ENCODE measurements at places on chromosomes 16 and 17.

DNA sequence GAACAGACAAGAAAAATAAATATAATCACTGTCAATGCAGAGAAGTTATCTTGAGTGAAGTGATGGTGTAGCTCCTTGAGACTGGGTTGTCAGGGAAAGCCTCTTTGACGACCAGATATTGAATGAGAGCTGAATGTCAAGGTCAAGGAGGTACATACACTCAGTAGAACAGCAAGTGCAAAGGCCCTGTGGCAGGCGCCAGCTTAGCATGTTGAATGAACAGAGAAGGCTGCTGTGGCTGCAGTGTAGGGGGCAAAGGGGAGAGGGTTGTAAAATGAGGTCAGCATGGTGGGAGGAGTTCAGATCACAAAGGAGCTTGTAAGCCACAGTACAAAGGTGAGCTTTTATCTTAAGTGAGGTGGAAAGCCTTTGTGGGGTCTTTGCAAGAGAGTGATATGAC, 111.5 kb downstream of the ZFHX3 start:
- no peak for DNase-seq

DNA sequence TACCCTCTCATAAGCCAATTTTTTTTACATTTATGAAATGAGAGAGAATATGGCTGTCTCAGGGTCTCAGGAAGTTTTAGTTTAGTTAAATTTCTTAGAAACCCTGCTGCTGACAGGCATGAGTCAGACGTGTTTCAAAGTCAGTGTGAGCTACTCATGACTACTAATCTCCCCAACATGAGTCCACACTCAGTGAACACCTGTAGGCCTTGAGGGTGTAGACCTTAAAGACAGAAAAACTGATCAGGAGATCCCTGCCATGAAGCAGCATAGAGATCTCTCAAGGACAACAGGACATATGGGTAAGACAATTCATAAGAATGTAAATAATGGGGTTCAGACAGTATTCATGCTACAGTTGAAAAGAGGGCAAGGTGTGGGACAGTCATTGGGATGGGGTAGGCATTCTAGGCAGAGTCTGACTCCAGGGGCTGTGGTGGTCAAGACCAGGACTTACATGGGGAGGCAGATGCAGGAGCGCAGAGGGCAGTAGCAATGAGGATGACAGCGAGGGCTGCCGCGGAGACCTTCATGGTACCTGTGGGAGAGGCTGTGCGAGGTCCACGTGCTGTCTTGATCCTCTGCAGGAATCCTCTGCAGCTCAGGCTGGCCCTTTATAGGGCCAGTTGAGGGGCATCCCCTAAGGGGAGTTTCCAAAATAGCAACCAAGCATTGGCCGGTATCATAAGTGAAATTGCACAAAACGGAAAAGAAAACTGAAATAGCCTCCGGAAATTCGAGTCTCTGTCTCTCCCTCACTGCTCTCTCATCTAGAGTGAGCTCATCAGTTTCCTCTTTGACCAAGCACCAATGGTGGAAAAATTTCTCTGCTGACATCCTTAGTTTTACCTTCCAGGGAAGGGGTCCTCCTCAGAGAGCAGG, at the start of gene CCL5:
CCL5 (minus strand) TSS at position 588 of the 882 bp plus-strand sequence.
- DNase-seq, result peak; percentile 52

GRCh38 chr17:76529224-76530094, 8.1 kb downstream of the CYGB start:
- DNase-seq, result no peak

DNA sequence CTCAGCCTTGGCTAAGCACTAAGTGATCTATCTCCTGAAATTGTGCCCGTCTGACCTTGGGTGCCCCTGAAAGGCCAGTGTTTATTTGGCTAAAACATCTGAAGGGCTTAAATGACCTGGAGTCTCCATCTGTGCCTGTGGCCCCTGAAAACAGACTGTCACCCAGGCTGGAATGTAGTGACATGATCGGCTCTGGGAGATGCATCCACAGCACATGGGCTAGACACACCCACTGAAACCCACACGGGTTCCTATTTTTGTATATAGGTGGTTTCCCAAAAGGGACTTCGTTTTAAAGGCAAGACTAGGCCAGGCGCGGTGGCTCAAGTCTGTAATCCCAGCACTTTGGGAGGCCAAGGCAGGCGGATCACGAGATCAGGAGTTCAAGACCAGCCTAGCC, 13.5 kb downstream of the CEP295NL start:
- DNase-seq, result no peak

DNA sequence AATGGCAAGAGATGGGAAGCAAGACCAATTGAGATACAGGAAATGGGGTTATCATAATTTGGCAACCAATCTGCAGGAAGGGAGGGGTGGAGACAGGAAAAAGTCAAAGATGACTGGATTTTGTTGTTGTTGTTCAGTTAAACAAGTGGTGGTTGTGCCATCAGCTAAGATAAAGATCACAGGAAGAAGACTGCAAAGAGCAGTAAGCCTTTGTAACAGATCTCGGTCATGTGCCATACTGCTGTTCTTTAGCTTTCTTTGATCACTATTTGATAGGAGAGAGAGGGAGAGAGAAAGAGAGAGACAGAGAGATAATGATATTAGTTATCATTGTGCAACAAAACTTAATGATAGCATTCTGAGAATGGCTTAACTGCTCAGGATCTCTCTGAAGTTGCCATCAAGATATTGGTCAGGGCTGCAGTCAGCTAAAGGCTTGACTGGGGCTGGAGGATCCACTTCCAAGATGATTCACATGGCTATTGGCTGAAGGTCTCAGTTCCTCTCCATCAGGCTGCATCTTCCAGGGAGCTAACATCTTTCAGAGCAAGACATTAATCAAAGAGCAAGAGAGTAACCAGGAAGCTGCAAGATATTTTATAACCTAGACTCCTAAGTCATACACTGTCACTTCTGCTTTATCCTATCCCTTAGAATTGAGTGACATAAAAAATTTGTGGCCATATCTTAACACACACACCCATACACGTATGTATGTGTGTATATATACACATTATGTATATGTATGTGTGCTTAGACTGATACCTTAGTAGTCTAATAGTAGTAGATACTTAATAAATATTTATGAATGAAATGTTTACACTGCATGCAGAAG, 405.0 kb downstream of the SHISA9 start:
- DNase-seq, result no peak

DNA sequence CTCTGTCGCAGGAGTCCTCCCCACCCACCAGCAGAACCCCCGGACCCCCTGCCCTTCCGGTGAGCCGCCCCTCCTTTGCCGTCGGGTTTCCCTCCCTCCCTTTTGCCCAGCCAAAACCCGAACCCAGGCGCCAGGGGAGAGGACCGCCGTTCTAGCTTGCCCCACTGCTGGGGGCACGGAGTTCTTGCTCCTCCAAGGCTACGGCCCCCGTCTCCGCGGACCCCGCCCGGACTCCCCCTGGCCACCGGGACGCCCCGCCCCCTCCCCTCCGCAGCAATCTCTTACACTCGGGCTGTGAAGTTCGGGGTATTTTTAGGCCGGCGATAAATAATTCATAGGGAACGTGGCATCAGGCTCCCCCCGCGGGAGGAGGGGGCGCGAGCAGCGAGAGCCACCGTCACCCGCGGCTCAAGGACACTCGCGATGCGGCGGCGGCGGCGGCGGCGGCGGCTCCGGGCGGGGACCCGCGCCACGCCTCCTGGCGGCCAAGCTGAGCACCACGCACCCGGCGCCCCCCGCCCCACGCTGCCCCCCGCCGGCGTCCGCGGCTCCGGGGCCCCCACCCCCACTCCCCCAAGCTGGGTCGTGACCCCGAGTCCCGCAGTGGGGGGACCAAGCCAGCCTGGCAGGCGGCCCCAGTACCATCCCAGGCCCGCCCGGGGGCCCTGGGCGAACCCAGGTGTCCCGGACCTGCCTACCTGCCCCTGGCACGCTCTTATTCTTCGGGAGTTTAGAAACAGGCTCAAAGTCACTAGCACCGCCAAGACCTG, at the start of gene GRIN2C:
GRIN2C (minus strand) TSS at position 427 of the 770 bp plus-strand sequence. CDS start 4,793 bp downstream, outside the sequence.
- DNase-seq, result no peak

GRCh38 chr17:27747462-27748359, 52.6 kb downstream of the NOS2 start:
- no peak for DNase-seq

DNA sequence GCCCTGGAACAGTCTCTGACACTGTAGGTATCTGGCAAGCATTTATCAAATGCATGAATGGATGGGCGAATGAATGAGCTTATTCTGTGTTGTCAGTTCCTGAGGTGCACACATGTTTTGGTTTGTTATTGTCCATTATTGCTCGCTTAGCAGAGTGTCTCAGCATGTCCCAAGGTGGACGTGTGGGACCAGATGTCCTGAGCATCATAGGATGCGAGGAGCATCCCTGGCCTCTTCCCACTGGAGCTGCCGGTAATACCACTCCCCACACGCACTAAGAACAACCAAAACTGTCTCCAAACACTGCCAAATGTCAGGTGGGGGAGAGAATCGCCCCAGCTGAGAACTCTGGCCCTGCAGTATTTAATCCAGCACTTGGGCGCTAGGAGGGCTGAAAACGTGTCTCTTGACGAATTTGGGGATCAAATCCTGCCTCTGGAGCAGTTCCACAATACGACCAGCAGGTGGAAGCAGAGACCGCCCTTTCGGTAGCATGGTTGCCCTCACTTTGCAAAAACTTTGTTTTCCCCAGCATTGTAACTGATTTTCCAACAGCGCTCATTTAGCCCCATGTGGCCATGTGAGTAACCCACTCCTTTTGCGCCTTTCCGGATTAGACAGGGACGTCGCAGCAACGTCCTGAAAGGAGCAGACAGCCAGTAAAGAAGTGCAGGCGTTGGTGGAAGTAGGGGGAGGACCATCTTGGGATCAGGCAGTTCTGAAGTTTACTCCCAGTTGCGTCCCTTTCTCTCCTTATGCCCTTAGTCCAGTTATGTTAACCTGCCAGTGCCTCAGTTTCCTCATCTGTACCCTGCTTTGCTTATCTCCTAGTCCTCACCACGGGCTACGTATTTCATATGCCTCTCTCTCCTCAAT, 22.7 kb downstream of the TMEM114 start:
- peak; percentile 71 for DNase-seq

GRCh38 chr17:73747221-73748002, 103.2 kb upstream of the SDK2 start:
- DNase-seq, result no peak
